ENCODE measurements at places on chromosomes 4 and X.

DNA sequence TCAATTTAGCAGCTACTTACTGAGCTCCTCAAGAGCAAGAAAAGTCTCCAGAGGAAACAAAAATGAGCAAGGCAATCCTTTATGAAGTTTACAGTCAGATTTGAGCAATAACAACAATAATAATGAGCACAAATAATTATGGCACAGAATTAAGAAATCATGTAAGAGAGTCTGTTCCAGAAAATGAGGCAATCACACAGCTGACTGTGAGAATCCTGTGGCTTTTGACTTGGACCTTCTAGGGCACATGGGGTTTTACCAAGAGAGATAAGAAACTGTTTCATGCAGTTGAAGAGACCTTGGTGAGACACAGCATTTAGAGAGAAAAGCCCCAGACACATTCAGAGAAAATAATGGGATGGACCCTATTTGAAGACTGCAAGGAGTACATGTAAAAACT is 362.6 kb upstream of the MAGEB2 start:
- DNase-seq = no peak

DNA sequence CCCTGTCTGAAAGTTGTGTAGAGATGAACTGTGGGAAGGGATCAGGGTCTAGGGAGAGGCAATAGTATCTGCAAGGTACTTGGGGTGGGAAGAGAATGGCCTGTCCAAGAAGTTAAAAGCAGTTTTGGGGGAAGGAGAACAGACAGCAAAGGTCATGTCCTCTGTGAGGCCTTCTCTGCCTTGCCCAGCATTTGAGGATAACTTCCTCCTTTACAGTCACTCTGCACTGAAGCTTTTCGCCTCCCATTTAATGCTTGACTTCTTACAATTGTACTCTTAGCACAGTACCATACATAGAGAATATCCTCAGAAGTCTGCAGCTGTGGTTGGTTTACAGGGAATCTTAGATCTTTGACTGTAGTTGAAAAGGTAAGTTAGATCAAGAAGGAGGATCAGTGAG is 121.8 kb upstream of the AP1S2 start:
- no peak for DNase-seq

- no peak for DNase-seq
Measured at GRCh38 chrX:129585691-129586090, 45.6 kb downstream of the OCRL start.

DNA sequence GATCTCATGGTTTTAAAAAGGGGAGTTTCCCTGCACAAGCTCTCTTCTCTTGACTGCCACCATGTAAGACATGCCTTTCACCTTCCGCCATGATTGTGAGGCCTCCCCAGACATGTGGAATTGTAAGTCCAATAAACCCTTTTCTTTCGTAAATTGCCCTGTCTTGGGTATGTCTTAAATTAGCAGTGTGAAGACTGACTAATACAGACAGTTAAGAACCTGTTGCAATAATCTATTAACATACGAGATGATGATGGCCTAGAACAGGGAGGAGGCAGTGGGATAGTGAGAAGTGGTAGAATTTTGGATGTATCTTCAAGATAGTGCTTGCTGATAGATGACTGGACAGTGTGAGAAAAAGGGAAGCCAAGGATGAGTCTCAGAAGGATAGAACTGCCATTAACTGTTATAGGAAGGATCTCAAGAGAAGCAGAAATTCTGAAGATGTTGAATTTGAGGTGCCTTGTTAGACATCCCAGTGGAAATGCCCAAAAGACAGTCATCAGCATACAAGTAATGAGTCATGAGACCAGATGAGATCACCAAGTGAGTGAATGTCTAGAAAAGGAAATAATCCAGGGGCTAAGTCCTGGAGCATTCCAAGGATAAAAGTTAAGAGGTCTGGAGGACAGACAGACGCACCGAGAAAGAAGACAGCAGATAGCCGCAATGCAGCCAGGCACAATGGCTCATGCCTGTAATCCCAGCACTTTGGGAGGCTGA is 38.8 kb upstream of the UGDH start:
- DNase-seq = no peak

DNA sequence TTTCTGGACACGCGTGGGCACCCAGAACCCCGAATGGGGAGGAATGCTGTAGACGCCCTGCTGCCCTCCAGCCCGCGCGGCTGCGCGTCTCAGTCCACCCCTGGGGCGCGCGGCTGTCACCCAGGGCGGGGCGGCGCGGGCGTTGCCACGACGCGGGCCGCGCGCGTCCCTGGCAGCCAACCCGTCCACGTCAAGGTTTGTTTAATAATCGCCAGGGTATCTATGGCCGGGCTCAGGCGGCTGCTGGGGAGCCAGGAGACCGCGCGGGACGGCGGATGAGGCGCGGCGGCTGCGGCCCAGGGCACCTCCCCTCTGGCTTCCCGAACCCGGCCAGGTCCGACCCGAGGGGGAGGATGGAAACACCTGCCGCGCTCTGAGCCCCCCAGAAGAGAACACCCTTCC is at the start of gene SPATA18:
Gene SPATA18, plus strand, starts transcription at position 92 of the 402 bp plus-strand sequence. CDS start 401 bp downstream, outside the sequence.
- no peak for DNase-seq

DNA sequence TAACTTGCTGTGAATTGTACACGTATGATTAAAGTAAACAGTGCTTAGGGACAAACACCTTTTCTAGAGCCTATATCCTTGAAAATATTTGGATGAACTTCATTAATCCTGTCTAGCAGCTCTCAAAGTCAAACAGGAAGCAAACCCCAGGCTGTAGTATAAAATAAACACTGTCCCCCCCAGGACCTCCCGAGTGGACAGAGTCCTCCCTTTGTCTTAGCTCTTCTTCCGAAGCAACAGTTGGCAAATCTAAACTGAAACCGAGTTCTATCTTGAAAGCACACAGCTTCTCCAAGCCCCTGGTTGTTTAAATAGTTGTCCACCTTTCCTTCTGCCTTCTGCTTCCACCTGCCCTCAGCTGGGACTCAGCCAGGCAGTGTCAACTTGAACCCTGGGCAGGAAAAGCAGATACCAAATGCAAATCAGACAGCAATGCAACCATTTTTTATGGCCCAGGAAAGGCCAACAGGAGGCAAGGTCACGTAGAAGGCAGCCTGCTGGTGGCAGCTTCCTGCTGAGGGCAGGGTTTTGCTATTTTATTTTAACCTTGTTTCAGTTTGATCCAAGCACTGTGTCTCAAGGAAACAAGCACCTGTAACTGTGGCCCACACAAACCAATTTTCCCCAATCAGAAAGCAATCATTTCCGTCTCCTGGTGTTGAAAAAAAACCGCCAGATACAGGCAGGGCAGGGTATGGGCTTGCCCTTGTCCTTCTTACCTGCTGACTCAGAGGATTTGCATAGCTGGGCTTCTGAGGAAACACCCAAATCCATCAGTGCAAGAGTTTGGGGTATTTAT is 110.3 kb upstream of the KIT start:
- DNase-seq = no peak

- no peak for DNase-seq
Measured at GRCh38 chr4:65645185-65645584, 25.1 kb downstream of the EPHA5 start.

- no peak for DNase-seq
Measured at GRCh38 chr4:57435300-57435699, 325.1 kb upstream of the IGFBP7 start.

GRCh38 chrX:95058815-95059214 is 1384.8 kb downstream of the FAM133A start:
- no peak for DNase-seq

GRCh38 chr4:112003231-112003907 is 141.9 kb upstream of the FAM241A start:
- DNase-seq = no peak

GRCh38 chrX:34629572-34629971 is 27.5 kb downstream of the TMEM47 start:
- DNase-seq = no peak

DNA sequence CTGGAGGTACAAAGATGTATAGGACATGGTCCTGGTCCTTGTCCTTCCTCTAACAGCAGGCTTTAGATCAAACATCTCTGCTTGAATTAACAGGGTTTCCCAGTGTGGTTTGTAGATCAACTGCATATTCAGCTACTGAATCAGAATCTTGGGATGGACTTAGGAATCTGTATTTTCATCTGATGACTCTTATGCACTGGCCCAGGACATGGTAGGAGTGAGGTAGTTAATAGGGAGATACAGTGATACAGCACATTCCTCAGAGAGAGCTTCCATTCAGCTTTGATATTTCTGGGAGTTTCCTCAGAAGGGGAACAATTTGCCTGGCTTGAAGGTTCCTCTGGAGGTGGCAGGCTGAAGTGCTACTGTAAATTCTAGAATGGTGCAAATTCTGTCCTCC is 203.1 kb downstream of the LARP7 start:
- no peak for DNase-seq

DNA sequence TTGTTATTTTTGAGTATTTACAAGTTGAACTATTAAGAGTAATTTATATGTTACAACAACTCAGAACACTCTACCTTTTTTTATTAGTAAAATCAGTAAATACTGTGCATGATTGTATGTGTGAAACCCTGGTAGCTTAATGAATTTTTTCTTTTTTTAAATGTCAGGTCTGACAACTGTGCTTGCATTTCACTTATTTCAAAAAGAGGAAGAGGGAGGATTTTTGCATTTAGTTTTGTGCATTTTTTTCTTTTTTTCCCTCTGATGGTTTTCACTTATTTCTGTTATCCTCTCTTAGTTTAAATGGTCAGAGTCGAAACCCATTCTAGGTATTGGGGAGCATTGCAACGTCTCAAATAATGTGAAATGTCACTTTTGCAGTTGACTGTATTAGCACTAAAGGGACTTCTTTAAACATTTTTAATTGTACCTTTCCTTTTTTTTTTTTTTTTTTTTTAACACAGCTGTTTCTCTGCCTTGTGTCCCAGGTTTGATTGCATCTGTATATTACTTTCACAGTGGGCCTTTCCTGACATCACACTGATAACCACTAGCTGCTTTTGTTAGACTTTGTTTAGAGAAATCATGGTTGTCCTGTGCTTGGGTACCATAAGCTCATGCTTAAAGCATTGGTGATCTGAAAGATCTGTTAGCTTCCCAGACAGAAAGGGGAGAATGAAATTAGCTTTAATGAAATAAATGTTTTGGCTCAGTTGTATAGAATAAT is 28.5 kb downstream of the MOB1B start:
- no peak for DNase-seq

- DNase-seq = no peak
Measured at GRCh38 chr4:7853271-7853670, 86.4 kb downstream of the AFAP1 start.

- DNase-seq = no peak
Measured at GRCh38 chr4:4427886-4428285, 41.0 kb downstream of the NSG1 start.

GRCh38 chr4:153438916-153439756 is 27.0 kb upstream of the TMEM131L start:
- no peak for DNase-seq

DNA sequence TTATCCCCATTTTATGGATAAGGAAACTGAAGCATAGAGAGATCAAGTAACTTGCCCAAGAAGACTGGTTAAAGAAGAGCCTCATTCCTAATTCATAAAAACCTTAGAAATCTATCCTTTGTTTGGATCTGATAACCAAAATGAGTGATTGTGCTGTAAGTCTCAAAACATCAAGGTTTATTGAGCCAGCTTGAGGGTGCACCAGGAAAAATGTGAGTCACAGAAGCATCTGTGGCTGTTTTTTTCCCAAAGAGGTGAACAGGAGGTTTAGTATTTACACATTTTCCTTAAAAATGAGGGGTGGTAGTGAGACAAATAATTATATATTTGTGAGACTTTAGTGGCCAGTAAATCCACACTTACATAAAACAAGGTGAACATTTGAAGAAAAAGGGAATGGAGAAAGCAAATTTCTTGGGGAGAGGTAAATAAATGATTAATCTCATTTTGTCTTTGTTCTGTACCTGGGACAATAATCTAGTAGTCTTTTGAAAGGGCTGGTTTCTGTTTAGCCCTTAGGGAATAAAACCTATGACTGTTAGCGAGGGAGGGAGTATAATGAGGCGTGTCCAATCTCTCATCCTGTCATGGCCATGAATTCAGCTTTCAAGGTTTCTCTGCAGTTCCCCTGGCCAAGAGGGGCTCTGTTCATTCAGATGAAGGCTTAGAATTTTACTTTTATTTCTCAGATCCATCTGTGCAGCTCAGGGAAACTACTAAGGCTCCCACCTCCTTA is 12.2 kb upstream of the FMR1 start:
- no peak for DNase-seq

- DNase-seq = no peak
Measured at GRCh38 chr4:134018846-134019245, 182.7 kb downstream of the PABPC4L start.
